ENCODE measurements at places on chromosomes 12 and 14.

- no peak for DNase-seq
Observed at GRCh38 chr12:69994724-69995173, 169.7 kb downstream of the MYRFL start.

DNA sequence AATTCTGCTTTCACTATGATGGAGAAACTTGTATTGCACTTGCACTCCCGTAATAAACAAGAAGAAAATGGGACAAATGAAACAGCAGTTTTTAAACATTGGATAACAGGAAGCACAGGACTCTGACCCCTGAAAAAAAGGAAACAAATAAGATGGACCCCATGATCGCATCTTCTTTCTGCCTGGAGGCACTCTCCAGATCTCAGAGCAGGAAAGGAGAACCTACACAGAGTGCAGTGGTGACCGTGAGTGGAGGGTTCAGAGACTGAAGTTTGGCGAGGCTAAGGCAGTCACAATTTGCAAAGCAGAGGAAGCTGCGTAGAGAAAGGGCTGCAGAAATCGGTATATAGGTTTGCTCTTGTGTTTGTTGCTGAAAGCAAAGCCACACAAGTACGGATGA lies 6.1 kb upstream of the FGF6 start:
- DNase-seq: no peak

DNA sequence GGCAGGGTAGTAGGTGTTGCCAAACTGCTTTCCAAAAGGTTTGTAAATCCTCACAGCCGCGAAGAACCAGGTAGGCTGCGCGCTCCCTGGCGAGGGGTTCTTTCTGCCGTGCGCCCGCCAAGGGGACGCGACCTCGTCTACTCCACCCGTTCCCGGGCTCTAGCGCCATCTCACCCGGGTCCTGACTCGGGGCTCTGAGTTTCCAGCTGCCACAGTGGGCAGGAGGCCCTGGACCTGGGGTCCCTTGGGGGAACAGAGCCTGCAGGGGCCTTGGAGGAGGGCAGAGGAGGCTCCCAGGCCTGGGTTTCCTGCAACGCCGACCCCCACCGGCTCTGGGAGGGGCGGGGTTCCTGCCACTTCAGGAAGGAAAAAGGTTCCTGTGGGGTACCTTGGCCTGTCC lies 706 bp downstream of the ANHX start:
- no peak for DNase-seq

DNA sequence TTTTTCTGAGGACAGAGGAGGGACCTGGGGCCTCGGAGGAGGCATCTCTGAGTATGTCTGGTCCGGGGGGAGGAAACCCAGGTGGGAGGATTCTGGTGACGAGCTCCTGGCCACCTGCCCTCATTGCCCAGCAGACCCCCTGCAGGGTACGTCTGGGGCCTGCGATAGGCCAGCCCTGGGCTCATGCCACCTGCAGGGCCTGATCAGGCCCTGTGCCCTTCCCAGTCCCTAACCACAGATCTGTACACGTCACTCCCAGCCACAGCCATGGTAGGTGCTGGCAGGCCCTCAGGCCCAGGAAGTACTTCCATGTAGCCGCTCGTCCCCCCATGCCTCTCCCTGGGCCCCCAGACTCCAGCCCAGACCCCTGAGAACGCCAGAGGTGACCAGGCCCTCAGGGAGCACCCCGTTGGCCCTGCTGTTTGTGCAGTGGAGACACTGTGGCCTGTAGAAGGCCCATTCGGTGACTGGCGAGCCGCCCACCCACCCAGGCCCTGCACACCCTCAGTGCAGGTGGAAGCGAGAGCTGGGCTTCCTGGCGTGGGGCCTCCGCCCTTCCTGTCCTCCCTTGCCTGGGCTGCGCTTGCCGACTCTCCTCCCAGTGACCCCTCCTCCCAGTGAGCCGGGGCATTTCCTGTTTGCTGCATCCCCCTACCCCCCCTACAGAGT lies 5.7 kb downstream of the INF2 start:
- DNase-seq: no peak

GRCh38 chr12:739349-739748 lies 13.0 kb upstream of the WNK1 start:
- no peak for DNase-seq

- no peak for DNase-seq
Observed at GRCh38 chr12:116159175-116159574, 118.3 kb downstream of the MED13L start.

- no peak for DNase-seq
Observed at GRCh38 chr12:63821781-63822251, 22.7 kb upstream of the SRGAP1 start.

- DNase-seq: no peak
Observed at GRCh38 chr14:90345239-90345557, 13.5 kb upstream of the NRDE2 start.

- no peak for DNase-seq
Observed at GRCh38 chr12:51322452-51322851, 1.5 kb downstream of the BIN2 start.

- no peak for DNase-seq
Observed at GRCh38 chr12:113955109-113955970, 10.8 kb downstream of the RBM19 start.

DNA sequence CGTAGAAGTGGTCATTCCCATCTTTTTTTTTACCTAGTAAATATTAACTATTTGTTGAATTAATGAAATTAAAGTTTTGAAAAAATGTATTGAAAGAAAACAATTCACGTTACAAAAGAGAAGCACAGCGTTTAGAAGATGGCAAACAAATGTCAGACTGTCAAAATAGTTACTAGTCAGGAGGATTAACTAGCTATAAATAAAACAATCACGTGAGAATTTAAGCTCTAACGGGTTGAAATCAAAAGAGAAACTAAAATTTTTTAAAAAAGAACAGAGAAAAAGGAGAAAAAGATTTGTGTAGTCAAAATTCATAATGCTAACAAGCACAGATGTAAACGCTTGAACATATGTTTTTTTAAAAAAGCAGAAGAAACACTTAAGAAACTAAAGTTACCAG lies 26.4 kb downstream of the DDHD1 start:
- DNase-seq: no peak

GRCh38 chr12:38528527-38528926 lies 212.0 kb downstream of the ALG10B start:
- no peak for DNase-seq

- DNase-seq: no peak
Observed at GRCh38 chr14:105853907-105854599, 327.7 kb downstream of the TMEM121 start.

- no peak for DNase-seq
Observed at GRCh38 chr12:116389990-116390389, 112.5 kb upstream of the MED13L start.

- DNase-seq: peak; percentile 59
Observed at GRCh38 chr14:34060651-34060999, 109.8 kb upstream of the EGLN3 start.

- no peak for DNase-seq
Observed at GRCh38 chr12:127150028-127150427, 1116.9 kb upstream of the TMEM132C start.

GRCh38 chr14:38171197-38171596 lies 36.5 kb upstream of the SSTR1 start:
- DNase-seq: peak; percentile 98

GRCh38 chr12:108712925-108713203 lies 18.5 kb downstream of the CORO1C start:
- no peak for DNase-seq

- no peak for DNase-seq
Observed at GRCh38 chr12:12613344-12613743, 1.7 kb downstream of the CREBL2 start.

GRCh38 chr12:86712425-86712843 lies 456.2 kb upstream of the MGAT4C start:
- DNase-seq: no peak

DNA sequence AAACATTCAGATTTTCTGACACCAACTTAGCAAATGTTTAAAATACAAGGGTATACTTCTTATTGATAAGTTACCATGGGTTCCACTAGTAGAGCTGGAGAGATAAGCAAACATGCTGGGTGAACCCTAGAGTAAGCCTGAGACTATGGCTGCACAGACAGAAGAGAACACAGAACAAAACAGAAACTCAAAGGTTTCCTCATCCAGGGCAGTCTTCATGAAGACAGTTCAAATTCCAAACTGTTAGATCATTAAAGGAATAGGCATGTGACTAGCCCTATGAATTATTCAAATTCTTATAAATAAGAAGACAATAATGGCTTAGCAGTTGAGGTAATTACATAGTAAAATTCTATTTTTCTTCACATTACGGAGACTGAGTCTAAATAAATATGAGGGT lies 28.1 kb downstream of the BTBD7 start:
- DNase-seq: no peak
